ENCODE measurements at places on chromosomes 2 and 18.

- no peak for DNase-seq
These were observed 119.3 kb downstream of the STPG4 start for GRCh38 chr2:47035615-47036488.

GRCh38 chr2:61538920-61539520, 864 bp upstream of the XPO1 start:
- DNase-seq: peak; percentile 23

GRCh38 chr2:59449274-59449673, 1104.2 kb downstream of the BCL11A start:
- no peak for DNase-seq

DNA sequence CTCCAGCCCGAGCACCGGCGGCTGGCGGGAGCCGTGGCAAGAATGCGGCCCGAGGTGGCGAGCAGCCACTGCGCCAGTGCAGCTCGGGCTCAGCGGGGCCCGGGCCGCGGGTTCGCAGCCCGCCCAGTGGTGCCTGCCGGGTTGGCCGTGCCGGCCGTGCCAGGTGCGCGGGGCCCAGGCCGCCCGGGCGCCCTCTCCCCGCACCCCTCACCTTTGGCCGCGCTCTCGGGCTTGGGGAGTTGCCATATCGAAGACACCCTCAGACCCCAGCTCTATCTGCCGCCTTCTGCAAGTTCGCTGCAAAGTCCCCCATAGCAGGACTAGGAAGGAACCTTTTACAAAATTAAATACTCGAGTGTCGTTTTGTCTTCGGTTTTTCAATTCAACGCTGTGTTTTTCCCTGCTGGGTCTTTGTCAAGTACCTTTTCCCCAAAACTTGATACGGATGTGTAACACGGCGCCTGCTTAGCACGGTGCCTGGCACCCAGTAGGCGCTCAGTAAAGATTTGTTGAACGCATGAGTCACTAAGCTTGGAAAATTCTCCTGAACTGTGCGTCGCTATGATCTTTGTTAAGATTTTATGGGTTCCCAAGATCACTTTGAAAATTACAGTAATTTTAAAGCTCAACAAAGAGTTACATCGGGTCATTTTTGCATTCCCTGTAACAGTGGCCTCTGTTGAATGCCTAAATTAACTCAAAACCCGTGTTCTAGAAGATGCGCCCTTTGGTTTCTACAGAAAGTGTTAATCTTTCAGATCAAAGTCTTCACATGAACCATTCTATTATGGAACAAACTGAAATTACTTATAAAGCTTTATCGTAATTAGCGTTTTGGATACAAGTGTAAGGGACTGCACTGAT, 750 bp downstream of the STRADB start:
- no peak for DNase-seq

GRCh38 chr2:213726101-213726500, 441.8 kb downstream of the SPAG16 start:
- DNase-seq: no peak

DNA sequence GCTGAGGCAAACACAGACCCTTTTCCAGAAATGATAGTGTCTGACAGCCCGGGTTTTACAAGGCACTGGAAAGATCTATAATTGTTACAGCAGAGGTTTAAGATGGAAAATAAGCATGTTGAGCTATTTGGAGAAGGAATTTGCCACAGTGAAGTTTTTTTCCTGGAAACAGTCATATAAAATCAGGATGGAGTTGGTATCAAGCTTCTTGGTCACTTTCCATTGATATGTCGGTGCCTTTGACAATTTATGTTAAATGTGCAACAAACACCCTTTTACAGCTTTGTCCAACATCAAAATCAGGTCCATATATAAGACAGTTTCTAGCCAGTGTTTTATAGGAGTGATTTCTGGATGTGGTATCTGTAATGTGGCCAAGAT, 117.2 kb upstream of the NRP2 start:
- DNase-seq: no peak
